Ovary (tissue), 10 donors: ENCODE measurements at places on chromosomes 2 and 18. TPM values are rescaled to one million over a fixed set of nuclear protein-coding genes. Genes with fewer than 3 reads are reported as not detected.

- H3K4me1 ChIP-seq, result no peaks in the 10 kb centered on the region
- H3K27me3 ChIP-seq, result no peaks in the 10 kb centered on the region
- H3K36me3 ChIP-seq, result no peaks in the 10 kb centered on the region
- no peak overlapping the region for H3K27ac ChIP-seq
- no peak overlapping the region for H3K4me3 ChIP-seq
- no peak for DNase-seq
Observed at GRCh38 chr18:42229211-42230210, 274.5 kb downstream of the PIK3C3 start.

DNA sequence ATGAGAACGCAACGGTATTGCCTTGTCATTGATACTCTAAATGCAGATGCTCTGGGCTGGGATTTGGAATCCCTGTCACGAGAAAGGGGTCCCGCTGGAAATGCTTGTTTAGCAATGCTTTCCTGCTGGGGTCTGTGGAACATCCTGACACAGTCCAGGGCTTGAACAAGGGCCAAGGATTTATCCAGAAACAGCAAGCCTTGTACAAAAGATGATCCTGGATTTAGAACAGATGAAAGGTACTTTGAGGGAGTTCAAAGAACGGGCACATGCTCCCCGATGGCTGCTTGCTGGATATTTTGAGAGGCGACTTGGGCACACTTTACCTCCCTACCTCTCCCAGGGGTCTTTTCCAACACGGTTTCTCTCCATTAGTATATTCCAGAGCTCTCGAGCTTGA lies 108.1 kb upstream of the CELF4 start:
- H3K27me3 ChIP-seq, result no peaks in the 10 kb centered on the region
- no peak for DNase-seq
- no peaks in the 10 kb centered on the region for H3K4me1 ChIP-seq

- peaks cover 7% of the 10 kb centered on the region for H3K4me1 ChIP-seq
- DNase-seq, result no peak
- no peaks in the 10 kb centered on the region for H3K36me3 ChIP-seq
- H3K4me3 ChIP-seq, result no peak overlapping the region
Observed at GRCh38 chr2:234823877-234824376, 127.9 kb upstream of the SH3BP4 start.

- H3K36me3 ChIP-seq, result no peaks in the 10 kb centered on the region
- H3K4me3 ChIP-seq, result no peak overlapping the region
- H3K27ac ChIP-seq, result no peak overlapping the region
Observed at GRCh38 chr2:75641587-75641986, 5.0 kb upstream of the MRPL19 start.

DNA sequence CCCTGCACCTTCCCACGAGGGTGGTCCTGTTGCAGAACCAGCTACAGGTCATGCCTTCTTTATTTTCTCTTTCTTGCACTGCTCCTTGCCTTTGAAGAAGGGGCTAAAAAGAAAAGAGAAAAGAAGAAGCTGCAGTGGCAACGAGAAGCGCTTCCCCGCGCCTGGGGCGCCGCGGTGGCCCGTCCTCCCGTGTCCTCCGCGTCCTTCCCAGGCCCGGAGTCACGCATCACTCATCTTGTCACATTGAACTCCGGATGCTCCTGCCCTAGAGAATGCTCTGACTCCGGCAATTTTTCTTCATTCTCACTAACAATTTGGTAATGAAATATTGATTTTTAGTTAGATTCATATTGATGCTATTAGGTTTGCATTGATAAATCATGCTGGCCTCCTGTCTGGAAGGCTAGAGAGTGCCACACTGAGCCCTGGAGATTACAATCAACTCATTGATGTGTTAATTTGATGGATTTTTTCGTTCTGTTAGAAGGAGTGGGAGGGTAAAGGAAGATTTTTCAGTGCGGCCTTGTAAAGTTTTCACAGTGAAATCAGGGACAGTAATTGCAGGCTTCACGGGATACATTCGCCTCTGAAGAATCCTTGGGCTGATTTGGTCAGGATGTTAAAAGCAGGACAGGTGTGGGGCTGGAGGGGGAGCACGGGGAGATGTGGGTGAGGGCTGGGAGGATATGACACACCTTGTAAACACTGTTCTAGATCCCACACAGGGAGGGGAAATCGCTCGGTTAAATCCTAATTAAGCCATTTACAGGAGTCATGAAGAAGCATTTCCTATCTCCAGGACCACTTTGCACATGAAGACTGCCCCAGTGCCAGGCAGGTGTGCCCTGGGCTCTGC lies 349.3 kb downstream of the ZNF516 start:
- no peak for DNase-seq
- no peaks in the 10 kb centered on the region for H3K36me3 ChIP-seq
- H3K4me3 ChIP-seq, result no peak overlapping the region

- no peak overlapping the region for H3K4me3 ChIP-seq
- no peaks in the 10 kb centered on the region for H3K36me3 ChIP-seq
- H3K27ac ChIP-seq, result no peak overlapping the region
- H3K27me3 ChIP-seq, result no peaks in the 10 kb centered on the region
Observed at GRCh38 chr2:226320076-226320948, 479.3 kb downstream of the IRS1 start.

GRCh38 chr2:136527560-136527959 lies 237.8 kb upstream of the THSD7B start:
- H3K4me1 ChIP-seq, result no peaks in the 10 kb centered on the region
- DNase-seq, result no peak
- H3K27me3 ChIP-seq, result no peaks in the 10 kb centered on the region
- no peaks in the 10 kb centered on the region for H3K36me3 ChIP-seq

RNF25 gene
- total RNA-seq, result 12.4 TPM
